WTC11 (cell line): ENCODE measurements at places on chromosomes 6 and 20.

DNA sequence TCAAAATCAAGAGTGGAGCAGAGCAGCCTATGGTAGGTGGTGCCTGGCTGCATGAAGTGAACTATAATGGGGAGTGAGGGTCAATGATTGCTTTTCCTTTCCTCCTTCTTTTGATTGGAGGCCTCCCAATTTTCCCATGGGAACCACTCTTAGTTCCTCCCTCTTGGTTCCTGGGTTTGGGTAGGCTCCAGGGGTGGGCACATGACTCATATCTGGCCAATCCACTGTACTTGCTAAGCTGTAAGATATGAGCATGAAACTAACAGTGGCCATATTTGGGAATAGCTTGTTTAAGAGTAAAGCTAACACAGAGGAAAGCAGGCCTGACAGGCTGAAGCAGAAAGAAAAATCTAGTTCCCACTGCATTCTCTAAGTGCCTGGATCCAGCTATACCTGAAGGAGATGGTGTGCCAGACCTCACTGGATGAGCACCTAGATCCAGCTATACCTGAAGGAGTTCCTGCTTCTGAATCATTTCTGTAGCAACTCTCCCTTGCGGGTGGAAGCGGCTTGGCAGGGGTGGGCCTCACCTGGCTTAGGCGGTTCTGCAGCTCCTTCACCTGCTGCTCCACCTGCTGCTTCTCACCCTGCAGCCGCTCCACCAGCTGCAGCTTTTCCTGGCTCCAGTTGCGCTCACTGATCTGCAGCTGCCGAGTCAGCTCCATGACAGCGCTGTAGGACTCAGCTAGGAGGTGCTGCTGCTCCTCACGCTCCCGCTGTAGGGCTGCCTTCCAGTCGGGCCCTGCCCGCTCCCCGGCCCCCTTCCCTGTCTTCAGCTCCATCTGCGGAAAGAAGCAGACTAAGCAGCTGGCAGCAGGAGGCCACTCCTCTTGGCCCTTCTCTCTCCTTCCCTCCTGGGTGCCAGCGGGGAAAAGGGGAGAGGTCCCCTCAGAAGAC, 29.0 kb upstream of the DSN1 start:
- no peak for DNase-seq

DNA sequence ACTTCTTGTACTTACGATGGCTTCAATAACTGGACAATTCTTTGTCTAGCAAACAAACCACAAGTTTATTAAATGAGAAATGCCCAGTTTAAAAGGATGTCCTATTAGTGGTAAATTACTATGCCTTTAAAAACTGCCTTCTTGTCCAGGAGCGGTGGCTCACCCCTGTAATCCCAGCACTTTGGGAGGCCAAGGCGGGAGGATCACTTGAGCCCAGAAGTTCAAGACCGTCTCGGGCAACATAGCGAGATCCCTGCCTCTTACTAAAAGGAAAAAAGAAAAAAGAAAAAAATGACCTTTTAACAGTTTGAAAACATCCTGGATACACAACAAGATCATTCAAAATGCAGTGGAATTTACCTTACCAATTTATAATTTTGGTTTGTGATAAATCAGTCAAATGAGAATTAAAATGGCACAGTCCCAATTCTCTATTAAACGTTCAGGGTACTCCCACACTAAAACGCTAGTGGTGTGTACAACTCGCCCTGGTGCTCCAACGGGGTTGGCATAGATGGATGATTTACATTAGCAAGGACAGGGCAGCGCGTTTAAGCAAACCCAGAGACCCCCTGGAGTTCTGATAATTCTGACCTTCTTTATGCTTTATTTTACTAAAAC, 2.3 kb downstream of the ZBTB2 start:
- no peak for DNase-seq

GRCh38 chr6:34154668-34155447, 9.0 kb upstream of the GRM4 start:
- peak; percentile 87 for DNase-seq

GRCh38 chr6:24584382-24584720, 61.6 kb downstream of the KIAA0319 start:
- no peak for DNase-seq

GRCh38 chr6:110491644-110492317, 15.4 kb upstream of the SLC22A16 start:
- DNase-seq = no peak

GRCh38 chr6:22146678-22146930, 150.2 kb downstream of the PRL start:
- no peak for DNase-seq

- DNase-seq = no peak
These were observed 287.3 kb upstream of the PLN start for GRCh38 chr6:118260833-118261232.

- DNase-seq = no peak
These were observed 57.8 kb upstream of the ZFAND3 start for GRCh38 chr6:37761554-37762271.

DNA sequence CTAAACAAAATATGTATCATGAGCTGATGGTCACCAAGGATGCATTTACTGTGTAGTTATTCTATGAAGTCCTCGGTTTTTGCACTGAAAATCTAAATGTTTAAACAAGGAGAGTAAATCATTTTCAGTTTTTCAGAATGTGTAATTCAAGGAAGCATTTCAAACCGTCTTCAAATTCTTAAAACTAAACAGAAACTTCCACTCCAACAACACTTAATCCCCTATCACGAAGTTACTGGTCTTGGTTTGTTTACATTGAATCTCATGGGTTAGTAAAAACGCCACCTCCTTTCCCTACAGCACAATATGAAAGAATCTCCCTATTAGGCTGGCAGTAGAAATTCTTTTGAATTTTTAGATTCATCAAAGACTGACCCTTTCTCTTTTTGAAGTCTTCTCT, 192.9 kb downstream of the AIG1 start:
- DNase-seq = no peak

GRCh38 chr20:59127839-59128238, 35.8 kb upstream of the ZNF831 start:
- DNase-seq = no peak

DNA sequence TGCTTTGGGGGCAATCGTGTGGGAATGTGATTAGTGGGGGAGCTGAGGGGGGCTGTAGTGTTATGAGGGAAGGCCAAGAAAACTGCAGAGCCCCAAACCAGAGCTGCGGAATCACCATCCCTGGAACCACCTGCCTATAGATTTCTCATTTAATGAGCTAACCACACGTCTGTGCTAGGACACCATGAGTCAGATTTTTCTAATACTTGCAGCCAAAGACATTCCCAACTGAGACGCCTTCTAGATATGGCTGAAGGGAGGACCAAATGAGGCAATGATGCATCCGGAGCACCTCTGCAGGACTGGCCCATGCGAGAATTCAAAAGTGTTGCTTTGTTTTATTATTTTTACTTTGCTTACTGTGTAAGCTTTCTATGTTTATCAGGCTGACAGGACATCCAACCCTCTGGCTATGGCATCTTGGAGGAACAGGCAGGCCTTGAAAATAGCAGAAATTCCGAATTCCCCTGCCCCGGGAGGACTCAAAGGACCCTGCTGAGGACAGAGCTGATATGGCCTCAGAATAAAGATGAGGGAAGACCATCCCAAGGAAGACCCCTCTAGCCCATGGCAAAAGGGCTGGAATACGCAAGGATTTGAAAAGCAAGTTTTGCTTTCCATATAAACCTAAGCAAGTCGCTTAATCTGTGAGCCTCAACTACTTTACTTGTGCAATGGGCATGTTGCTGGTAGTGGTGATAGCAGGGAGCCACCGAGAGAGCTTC, 3.1 kb upstream of the PTGIS start:
- no peak for DNase-seq

GRCh38 chr6:85459224-85459901, 9.5 kb downstream of the NT5E start:
- DNase-seq = no peak

DNA sequence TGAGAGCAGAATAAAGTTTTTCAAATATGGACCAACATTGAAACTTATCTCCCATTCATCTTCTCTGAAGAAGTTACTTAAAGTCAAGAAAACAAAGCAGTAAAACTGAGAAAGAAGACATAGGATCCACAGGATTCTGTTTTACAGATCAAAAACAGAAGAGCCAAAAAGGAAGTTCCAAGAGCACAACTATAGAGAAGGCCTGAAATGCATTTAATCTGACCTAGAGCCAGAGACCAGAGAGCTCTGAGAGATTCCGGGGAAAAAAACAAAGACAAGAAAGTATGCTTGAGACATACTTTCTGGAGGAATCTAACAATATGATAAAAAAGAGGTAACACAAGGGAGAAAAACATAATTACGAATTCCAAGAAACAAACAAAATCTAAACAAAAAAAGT, 26.1 kb downstream of the SRPK1 start:
- no peak for DNase-seq

DNA sequence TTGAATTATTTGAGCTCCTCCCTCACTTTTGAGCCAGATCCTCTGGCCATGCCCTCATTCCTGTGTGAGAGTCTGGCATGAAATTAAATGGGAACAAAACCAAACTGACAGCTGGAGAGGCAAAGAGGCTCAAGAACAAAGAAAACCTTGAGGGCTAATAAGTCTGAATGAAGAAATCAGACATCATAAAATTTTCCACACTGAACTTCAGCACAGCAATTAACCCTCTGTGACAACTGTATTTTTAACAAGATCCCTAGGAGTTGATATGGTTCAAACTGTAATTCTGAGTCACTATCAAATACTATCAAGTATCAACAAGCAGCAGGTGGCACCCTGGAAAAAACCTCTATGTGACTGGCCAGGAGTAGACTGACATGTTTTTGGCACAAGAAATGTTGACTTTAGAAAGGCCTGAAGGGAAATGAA, 109.4 kb upstream of the EMILIN3 start:
- DNase-seq = no peak

DNA sequence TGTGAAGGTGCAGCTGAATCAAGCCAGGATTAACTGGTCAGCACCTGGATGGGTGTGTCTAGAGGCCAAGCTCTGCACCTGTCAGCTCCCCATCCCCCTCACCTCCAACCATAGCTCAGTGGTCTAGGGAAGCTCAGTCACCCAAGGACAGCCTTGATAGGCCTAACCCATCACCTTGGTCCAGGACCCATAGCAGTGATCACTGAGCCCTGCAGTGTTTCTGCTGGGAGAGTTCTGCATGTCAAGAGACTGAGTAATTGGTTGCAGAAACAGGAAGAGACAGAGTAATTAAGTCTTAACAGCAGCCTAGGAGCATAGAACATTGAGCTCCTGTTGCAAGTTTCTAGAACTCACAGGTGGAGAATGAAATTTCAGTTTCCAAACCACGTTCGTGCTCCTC, 18.7 kb upstream of the RALGAPB start:
- no peak for DNase-seq

- no peak for DNase-seq
These were observed 178.0 kb downstream of the DTNBP1 start for GRCh38 chr6:15484821-15485220.

DNA sequence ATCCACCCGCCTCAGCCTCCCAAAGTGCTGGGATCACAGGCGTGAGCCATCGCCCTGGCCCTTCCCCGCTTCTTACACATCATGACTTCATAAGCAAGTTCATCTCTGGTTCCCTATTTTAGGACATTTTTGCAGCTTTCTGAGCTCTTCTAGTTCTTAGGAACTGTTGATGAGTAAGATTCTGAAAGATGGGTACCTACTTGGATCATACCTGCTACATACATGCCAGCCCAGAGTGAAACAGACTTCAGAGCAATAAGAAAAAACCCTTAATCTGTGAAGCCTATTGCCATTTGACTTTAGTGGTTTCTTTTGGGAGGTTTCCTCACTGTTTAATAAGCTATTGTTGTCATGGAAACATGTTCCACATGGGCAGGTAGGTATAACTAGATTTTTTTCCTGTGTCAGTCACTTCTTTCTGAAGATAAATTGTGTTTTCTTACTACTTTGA, 27.9 kb upstream of the TMEM217 start:
- no peak for DNase-seq

DNA sequence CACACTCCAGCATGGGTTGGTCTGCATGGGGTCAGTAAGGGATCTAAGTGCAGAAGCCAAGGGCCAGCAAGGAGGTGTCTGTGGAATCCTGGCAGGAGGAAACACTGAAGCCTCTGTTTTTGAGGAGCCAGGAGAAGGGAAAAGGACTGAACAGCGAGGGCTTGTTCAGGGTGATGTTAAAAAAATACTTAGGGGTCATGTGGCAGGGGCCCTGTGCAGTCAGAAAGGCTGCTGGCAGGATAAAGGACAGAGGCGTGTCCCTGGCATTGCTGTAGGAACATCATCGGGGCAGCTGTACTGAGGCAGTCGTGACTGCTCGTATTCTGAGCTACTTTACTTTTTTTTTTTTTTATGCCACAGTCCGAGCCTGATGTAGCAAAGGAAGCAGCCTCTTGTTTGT, 127.1 kb upstream of the ZFP64 start:
- no peak for DNase-seq

GRCh38 chr6:13188306-13188705, 140.0 kb downstream of the TBC1D7 start:
- DNase-seq = no peak

- DNase-seq = no peak
These were observed 666.4 kb downstream of the CD109 start for GRCh38 chr6:74362391-74362790.

- DNase-seq = no peak
These were observed 96.5 kb upstream of the AHI1 start for GRCh38 chr6:135594000-135594399.

DNA sequence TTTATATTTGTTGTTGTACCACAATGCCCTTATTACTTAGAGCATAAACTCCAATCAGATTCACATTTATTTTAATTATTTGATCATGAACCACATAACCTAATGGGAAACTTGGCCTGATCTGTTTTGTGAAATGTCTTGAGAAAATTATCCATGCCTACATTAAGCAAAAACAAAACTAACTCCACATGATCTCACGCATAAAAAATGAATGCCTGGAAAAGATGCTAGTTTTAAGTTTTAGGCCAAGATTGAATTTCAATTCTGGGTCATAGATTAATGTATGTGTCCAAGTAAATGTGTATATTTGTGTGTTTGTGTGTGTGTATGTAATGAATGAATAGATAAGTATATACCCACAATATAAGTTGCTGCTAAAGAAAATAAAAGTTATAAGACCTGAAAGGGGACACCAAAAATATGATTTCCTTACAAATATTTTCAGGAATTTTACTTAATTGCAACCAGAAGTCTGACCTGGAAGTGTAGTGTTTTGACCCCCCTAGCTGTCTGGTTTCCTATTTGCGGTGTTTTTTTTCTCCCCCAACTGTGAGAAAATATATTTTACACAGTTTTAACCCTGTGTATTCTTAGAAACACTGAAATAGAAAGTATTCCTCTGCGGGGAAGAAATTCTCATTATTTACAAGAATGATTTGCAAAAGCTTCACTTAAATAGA, 97.2 kb downstream of the JAG1 start:
- DNase-seq = no peak

- DNase-seq = no peak
These were observed 46.4 kb downstream of the MOCS1 start for GRCh38 chr6:39887692-39888450.

GRCh38 chr6:38016824-38017223, 197.3 kb downstream of the ZFAND3 start:
- DNase-seq = no peak
